Tracheal epithelial cell (primary cell): ENCODE measurements at places on chromosomes 2 and 18. TPM values are rescaled to one million over a fixed set of nuclear protein-coding genes. Genes with fewer than 3 reads are reported as not detected.

The ABCG5 gene
- total RNA-seq: not detected in 2 replicates

The MDH1B gene
- total RNA-seq: 0.48 TPM in 1 of 2 replicates, not detected in the other

The C1QL2 gene
- not detected in 2 replicates for total RNA-seq

The LAMA1 gene
- 1.5 and 25.8 TPM in 2 replicates for total RNA-seq

The MC4R gene
- total RNA-seq: not detected in 2 replicates

The DES gene
- not detected in 2 replicates for total RNA-seq

The GPR155 gene
- total RNA-seq: 1.7 and 2.3 TPM in 2 replicates

The RTKN gene
- total RNA-seq: 24.3 and 53.7 TPM in 2 replicates
